Right ventricle myocardium inferior (tissue), 1 donor: ENCODE measurements at places on chromosomes 12 and 14. TPM values are rescaled to one million over a fixed set of nuclear protein-coding genes. Genes with fewer than 3 reads are reported as not detected.

TGFB3 gene
- total RNA-seq: 29.5 TPM

OR6C2 gene
- not detected for total RNA-seq

MYRFL gene
- 0.11 TPM for total RNA-seq

SLC5A8 gene
- not detected for total RNA-seq

ARMH4 gene
- total RNA-seq: 5.5 TPM
